ENCODE measurements at places on chromosomes 2 and 18. TPM values are rescaled to one million over a fixed set of nuclear protein-coding genes. Genes with fewer than 3 reads are reported as not detected.

- no peak for DNase-seq
Measured at GRCh38 chr2:116692988-116693387, 1121.5 kb upstream of the DDX18 start.

Gene UGT1A4
- total RNA-seq: 2.4 TPM

- DNase-seq: no peak
Measured at GRCh38 chr2:191983186-191983585, 136.3 kb upstream of the CAVIN2 start.

Gene TRMT61B
- total RNA-seq: 9.6 TPM

- no peak for DNase-seq
Measured at GRCh38 chr2:96801786-96802595, 14.1 kb upstream of the CNNM3 start.

- no peak for DNase-seq
Measured at GRCh38 chr2:75311521-75311920, 112.2 kb upstream of the TACR1 start.

Gene DHX57
- total RNA-seq: 10.4 TPM

Gene SLC38A11
- total RNA-seq: 8.6 TPM

DNA sequence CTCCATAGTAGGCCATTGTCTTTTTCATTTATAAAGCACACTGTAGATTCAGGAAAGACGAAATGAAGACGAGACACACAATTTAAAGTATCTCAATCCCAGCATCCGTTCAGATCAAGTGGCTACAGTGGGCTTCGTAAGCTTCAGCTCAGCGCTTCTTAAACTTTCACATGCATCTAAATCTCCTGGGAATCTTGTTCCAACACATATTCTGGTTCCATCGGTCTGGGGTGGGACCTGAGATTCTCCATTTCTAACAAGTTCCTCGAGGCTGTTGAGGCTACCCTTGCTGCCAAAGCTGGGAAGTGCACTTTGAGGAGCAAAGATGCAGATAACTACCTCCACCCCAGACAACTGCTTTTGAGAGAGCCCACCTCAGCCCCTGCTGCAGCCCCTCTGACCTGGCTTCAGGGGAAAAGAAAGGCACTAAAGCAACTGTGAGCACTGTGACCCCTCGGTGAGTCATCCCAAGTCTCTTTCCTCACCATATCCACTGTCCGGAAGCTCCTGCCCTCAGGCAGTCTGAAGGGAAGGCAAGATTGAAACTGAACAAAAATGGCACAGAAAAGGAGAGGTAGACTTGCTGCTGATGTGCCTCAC, 201.1 kb upstream of the FBXO11 start:
- no peak for DNase-seq

DNA sequence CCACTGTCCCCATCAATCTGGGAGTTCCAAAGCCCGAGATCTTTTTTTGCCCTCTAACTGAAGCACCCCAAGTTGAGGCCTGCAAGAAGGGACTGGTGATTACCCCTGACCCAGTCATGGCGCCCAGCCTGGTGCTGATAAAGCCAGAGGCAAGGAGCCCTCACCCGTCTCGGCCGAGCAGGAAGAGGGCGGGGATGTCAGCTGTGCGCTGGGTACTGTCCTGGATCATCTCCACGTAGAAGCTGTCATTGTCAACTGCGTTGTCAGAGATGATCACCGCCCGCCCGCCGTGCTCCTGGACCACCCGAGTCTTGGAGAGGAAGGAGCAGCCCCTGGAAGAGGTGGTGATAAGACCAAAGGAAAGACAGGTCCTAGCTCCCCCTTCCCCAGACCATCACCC, 4.4 kb downstream of the PRADC1 start:
- DNase-seq: no peak

Gene USP37
- total RNA-seq: 14.3 TPM

GRCh38 chr2:69768235-69768634, 26.3 kb downstream of the ANXA4 start:
- peak; percentile 38 for DNase-seq

- no peak for DNase-seq
Measured at GRCh38 chr18:59744271-59744721, 47.1 kb upstream of the CCBE1 start.

GRCh38 chr2:134395779-134396178, 141.9 kb downstream of the MGAT5 start:
- DNase-seq: no peak

GRCh38 chr18:58552057-58552461, 76.8 kb downstream of the ALPK2 start:
- no peak for DNase-seq

Gene SPC25
- 0.66 TPM for total RNA-seq

- DNase-seq: no peak
Measured at GRCh38 chr2:211901226-211901846, 637.3 kb downstream of the ERBB4 start.

GRCh38 chr2:169046440-169047151, 15.5 kb upstream of the ABCB11 start:
- DNase-seq: peak; percentile 87

DNA sequence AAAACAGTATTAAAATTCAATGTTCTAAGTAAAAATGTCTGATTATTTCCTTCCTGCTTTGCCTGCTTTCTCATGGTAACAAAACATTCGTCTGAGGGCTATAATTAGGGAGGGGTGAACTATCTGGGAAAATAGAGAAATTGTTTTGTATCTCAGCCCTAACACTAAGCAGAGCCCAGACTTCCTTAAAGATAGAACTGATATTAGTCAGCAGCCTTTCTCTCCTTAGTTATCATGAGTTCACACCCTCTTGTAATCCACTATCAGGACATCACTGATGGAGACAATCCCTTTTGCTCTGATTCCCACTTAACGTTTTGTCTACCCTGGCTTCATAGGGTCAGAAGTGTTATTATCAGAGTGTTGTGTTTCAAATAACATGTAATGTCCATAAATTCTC, 701.1 kb upstream of the ZEB2 start:
- no peak for DNase-seq

- DNase-seq: no peak
Measured at GRCh38 chr2:200695601-200696000, 109.8 kb downstream of the AOX1 start.

DNA sequence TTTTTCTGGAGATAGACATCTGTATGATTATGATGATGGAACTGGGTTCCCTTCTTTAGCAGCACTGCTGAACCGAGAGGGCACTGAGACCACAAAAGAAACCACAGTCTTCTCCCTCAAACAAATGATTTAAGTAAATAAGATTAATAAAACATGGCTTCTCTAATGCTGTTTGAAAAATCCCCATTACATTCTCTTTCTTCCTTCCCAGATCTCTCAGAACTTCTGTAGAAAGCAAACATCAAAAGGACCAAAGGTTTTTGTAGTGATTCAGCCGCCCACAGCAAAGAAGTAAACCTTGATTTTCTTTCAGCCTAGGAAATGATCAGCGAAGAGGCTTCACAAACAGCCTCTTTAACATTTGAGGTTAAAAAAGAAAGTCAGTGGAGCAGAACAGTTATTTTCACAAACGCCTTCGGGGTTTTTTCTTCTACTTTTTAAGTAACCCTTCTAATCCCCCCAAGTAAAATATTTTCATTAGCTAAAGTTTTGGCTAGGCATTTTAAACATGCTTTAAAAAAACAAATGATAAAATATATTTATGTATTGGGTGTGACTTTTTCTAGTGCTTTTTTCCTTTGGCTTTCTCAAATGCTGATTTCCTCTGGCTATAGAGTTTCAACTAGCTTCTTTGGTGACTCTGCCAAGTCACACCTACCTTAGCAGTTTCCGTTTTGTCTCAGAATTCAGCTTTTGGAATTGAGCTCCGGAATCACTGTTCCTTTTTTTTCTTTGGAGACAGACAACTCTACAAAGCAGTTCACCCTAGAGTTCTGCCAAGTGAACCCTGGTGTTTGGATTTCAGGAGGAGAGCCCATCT, 89.6 kb downstream of the UPP2 start:
- DNase-seq: no peak

Gene KCNF1
- total RNA-seq: 0.78 TPM

Gene ANKRD30BL
- not detected for total RNA-seq

DNA sequence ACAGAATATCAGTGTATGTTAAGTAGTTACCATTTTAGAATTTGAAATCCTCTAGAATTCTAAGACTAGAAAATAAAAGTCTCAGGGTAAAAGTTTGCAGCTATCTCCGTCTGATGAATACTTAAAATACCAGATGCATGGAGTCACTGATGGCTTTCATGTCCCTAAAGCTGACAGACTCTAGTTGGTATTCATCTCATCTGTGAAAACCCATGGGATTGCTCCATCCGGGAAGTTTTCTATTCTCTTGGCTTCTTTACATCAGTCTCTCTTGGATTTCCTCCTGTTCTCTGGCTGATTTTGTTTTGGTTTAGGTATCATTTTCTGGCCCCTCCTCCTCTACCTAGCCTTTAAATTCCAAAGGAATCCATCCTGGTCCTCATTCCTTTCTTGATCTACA, 465.6 kb upstream of the POU3F3 start:
- DNase-seq: no peak

DNA sequence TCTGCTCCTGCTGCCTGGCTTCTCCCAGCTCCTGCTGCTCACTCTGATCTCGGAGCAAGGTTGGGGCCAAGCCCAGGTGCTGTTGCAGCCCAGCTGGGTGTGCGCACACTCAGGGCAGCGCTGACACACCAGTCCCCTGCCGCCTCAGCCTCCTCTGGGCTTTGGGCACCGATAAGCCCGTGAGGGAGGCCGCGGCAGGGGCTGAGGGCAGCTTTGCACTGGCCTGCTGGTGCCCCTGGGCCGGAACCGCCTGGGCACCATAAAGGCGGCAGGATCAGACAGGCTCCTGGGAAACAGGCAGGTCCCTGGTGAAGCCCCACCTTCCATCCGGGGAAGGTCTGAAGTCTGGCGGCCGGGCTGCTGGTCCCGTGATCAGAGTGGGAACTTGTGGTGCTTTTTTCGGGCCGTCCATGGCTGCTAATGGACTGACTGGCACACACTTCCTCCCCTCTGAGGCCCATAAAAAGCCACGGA, 14.1 kb upstream of the EML6 start:
- peak; percentile 79 for DNase-seq

Gene MATN3
- total RNA-seq: not detected

GRCh38 chr2:96264656-96265348, 995 bp downstream of the TMEM127 start:
- DNase-seq: no peak

Gene LBH
- total RNA-seq: 12.8 TPM

- DNase-seq: no peak
Measured at GRCh38 chr2:148561389-148561788, 83.2 kb upstream of the EPC2 start.

Gene LGALSL
- 30.7 TPM for total RNA-seq

DNA sequence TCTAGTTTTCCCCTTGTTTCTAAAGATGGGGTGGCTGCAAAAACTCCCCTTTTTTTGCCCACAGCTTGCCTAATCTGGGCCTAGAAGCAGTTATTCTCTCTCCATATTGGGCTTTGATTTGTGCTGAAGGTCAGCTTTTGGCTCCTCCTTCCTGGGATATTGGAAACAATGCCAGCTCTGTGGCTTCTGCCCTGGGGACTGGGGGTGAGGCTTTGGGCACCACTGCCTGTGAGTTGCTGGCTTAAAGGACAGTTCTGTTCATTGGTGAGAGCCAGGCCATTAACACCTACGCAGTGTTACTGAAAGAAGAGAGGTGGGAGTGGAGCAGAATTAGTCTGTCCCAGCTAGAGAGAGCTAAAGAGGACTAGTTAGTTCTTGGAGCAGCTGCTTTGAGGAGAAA, 4.3 kb downstream of the UBXN2A start:
- DNase-seq: no peak

Gene B3GNT7
- total RNA-seq: 330 TPM

GRCh38 chr2:187150670-187151069, 297.4 kb downstream of the CALCRL start:
- no peak for DNase-seq

All from mucosa of descending colon (tissue), 3 donors.